Stimulated activated CD8-positive, alpha-beta memory T cell treated with anti-CD3 and anti-CD28 coated beads, Interleukin-15, amount 100 ng/mL, for 1 hour (primary cell): ENCODE measurements at places on chromosomes 3 and 15.
A peak's percentile ranks its signal among the peaks of the same experiment; 100 is the strongest.

DNA sequence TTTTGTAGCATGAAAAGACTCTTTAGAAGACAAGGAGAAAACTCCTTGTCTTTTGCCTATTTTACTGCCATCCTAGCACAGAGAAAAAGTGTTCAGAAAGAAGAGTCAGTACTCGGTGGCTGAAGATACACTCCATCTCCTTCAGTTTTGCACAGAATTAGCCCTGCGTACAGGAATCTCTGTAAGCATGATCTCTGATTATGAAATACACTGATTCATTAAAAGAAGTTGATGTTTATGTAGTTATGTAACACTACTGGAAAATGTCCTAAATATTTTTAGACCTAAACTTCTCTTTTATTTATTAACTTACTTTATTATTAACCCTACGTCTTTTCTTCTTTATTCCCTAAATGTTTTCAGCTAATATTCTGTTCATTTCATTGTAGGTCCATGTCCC lies 138.4 kb downstream of the LEKR1 start:
- DNase-seq = no peak

- DNase-seq = peak; percentile 91
Observed at GRCh38 chr15:40564591-40565332, at the start of gene CCDC32. Gene CCDC32 (minus strand): TSS chr15:40565042. CDS start chr15:40563015, 2,027 bp downstream.

DNA sequence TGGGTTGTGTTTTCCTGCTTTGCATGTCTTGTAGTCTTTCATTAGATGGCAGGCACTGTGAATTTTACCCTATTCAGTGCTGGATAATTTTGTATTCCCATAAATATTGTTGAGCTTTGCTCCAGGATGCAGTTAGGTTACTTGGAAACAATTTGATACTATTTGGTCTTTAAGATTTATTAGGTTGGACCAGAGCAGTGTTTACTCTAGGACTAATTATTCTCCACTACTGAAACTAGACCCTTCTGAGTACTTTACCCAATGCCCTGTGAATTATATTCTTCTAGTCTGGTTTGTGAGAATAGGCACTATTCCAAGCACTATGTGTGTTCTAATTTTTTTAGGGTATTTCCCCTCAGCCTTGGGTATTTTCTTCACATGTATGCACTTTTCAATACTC lies 37.8 kb upstream of the TASOR start:
- no peak for DNase-seq

GRCh38 chr3:147431751-147432150 lies 22.6 kb downstream of the ZIC1 start:
- no peak for DNase-seq

DNA sequence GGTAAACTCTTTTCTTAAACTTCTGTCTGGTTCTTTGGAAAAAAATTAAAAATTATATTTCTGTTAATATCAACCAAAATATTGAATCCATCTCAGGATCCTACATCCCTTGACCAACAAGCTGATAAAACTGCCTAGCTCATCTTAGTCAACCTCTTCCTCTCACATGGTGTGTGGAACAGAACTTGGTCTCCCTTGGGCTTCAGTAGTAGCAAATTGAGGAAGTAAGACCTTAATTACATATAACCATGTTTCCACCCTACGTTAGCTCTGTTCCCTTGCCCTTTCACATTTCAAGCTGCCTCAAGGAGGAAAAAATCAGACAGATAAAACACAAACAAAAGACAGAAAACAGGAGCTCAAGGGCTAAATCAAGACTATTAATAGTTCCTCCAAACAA lies 116.4 kb downstream of the GREM1 start:
- no peak for DNase-seq

GRCh38 chr3:157175691-157176507 lies 16.0 kb upstream of the CCNL1 start:
- no peak for DNase-seq

- no peak for DNase-seq
Observed at GRCh38 chr3:135865085-135865484, 100.4 kb upstream of the PPP2R3A start.

GRCh38 chr15:40345867-40346578 lies 4.8 kb upstream of the PHGR1 start:
- DNase-seq = no peak

- DNase-seq = no peak
Observed at GRCh38 chr3:160686955-160687535, 10.1 kb downstream of the ARL14 start.

GRCh38 chr3:43032646-43033628 lies 53.8 kb downstream of the GASK1A start:
- DNase-seq = no peak

GRCh38 chr15:87877114-87877810 lies 379.3 kb downstream of the NTRK3 start:
- no peak for DNase-seq

DNA sequence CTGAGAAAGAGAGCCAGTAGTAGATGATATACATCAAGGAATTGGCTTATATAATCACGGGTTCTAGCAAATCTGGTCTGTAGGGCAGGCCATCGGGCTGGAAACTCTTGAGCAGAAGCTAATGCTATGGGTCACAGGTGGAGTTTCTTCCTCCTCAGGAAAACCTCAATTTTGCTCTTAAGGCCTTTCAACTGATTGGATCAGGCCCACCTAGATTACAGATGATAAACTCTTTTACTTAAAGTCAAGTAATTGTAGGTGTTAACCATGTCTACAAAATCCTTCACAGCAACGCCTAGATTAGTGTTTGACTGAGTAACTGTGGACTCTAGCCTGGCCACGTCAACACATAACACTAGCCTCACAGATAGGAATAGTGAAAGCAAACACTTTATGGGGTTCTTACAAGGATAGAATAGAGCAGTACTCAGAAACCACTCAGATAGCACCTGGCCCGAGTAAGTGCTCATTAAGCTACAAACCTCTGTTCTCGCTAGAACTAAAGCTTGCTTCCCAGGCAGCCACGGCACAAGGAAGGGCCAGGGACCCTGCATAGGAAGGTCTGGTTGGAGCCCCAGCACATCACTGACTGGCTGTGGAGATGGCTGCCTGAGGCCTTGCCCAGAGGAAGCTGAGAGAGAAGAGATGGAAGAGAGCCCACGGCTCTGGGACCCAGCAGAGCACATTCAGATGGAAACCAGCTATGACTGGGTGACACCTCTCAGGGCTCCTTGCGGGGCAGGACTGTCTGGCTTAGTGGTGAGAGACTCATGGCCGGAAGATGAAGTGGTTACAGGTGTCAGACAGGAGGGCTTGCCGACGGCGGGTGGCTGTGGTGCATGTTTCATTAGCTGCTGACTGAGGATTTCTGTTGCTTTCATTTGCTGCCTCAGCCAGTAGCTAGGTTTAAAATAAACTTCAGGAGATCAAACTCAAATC lies 202.5 kb upstream of the TLE3 start:
- DNase-seq = peak; percentile 29

DNA sequence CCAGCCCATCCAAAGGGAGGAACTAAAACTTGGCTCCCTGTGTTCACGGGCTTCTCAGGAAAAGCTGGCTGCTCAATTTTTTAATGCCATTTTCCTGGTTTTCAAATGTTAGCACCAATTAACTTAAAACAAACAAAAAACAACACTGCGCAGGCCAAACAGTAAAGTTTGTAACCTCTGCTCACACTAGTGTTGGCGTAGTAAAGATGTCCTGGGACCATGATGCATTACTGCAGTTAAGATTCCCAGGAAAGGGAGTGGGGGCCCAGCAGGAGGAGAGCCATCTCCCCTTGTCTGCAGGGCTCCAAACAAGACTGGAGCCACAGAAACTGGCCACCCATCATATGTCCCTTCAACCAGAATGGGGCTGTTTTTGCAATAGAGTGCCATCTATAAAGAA lies 74.0 kb downstream of the KY start:
- DNase-seq = no peak
